ENCODE measurements at places on chromosomes 1 and 21.

- no peak for DNase-seq
Observed at GRCh38 chr1:201724766-201725118, 104.2 kb upstream of the IPO9 start.

DNA sequence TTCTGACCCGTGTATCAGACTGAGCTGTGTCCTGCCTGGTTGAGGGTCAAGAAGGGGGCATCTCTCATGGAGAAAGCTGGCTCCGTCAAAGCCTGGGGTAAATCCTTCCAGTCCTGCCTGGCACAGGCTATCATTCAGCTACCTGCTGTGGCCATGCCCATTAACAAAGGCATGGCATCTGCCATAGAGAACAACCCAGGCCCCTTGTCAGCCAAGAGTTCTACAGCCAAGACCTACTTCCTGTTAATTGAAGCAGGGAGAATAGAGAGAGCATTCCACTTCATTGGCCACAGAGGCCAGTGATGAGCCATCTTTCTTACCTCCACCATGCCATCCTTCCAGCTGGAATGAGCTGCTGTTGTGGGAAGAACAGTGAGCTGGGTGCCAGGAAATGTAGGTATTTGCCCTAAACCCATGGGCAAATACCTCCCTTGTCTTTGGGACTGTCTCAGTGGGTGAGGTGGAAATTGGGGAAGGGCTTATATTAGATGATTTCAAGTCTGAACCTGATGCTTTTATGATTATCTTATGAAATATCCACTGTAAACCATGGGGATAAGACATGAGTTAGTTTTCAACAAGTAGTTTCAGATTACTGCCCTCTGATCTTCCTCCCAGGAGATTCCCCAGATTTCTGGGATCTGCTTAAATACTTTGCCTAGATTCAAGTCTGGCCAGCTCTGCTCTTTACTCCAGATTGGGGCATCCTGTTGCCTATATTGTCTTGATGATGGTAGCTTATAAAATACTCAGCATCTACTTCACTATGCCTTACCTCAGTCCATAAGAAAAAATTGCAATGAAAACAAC lies 11.2 kb upstream of the KCNQ4 start:
- no peak for DNase-seq

- DNase-seq: no peak
Observed at GRCh38 chr21:31641416-31641922, 18.0 kb upstream of the SOD1 start.

DNA sequence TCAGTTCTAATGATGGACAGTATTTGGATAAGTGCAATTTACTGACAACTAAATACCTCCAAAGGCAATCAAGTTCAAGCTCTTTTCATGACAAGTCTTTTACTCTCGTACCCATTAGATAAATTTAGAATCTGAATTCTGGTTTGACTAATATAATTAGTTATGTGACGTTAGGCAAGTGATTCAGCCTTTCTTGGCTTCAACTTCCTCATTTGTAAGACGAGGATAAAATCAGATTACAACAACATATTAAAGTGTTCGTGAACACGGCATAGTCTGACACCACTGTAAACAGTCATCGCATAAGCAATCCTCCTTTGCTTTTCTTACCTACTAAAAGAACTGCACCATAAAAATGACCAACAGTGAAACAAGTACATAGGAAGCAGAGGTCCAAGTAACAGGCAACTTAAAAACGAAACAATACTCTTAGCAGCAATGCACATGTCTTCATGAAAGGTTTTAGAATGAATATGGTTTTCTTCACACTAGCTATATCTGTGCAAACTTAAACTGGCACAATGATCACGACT lies 25.7 kb downstream of the COA6 start:
- DNase-seq: no peak

- no peak for DNase-seq
Observed at GRCh38 chr1:105210747-105211146, 1461.0 kb downstream of the AMY1C start.

Measured in stimulated activated CD4-positive, alpha-beta T cell treated with anti-CD3 and anti-CD28 coated beads, Interleukin-4, amount 100 ng/mL, for 48 hours (primary cell).